ENCODE measurements at places on chromosomes 16 and 17. TPM values are rescaled to one million over a fixed set of nuclear protein-coding genes. Genes with fewer than 3 reads are reported as not detected.

Gene PRAC2
- not detected for total RNA-seq

Gene NOXO1
- 0.23 TPM for total RNA-seq

Gene CLEC18A
- total RNA-seq, result 0.28 TPM

DNA sequence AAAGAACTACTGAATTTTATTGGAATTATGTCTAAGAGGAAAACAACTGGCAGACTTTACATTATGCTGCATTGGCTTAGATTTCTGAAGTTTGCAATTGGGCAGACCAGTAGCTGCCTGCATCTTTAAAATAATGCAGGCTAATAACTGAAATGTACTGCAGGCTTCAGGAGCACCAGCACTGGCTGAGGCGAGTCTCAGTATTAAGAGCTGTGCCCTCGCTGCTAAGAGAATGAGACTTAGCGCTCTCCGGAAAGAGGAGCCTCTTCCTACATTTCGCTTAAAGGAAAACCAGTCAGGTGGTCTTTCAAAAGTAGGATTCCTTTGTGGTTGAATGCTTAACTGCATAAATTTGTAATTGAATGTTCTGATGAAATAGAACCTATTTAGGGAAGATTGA, 885 bp downstream of the CNTNAP4 start:
- peaks cover under 1% of the 10 kb centered on the region for H3K27me3 ChIP-seq
- H3K4me3 ChIP-seq, result no peak overlapping the region
- H3K4me1 ChIP-seq, result no peaks in the 10 kb centered on the region
- no peak overlapping the region for H3K27ac ChIP-seq
- DNase-seq, result no peak
- peaks cover 5% of the 10 kb centered on the region for H3K36me3 ChIP-seq

- H3K4me3 ChIP-seq, result no peak overlapping the region
- no peaks in the 10 kb centered on the region for H3K27me3 ChIP-seq
- DNase-seq, result no peak
- no peak overlapping the region for H3K27ac ChIP-seq
- H3K4me1 ChIP-seq, result peaks cover 5% of the 10 kb centered on the region
- no peaks in the 10 kb centered on the region for H3K36me3 ChIP-seq
Measured at GRCh38 chr17:17933775-17934174, 38.4 kb downstream of the TOM1L2 start.

GRCh38 chr16:55872130-55872529, 3.0 kb downstream of the CES5A start:
- no peak for DNase-seq
- no peaks in the 10 kb centered on the region for H3K4me1 ChIP-seq

DNA sequence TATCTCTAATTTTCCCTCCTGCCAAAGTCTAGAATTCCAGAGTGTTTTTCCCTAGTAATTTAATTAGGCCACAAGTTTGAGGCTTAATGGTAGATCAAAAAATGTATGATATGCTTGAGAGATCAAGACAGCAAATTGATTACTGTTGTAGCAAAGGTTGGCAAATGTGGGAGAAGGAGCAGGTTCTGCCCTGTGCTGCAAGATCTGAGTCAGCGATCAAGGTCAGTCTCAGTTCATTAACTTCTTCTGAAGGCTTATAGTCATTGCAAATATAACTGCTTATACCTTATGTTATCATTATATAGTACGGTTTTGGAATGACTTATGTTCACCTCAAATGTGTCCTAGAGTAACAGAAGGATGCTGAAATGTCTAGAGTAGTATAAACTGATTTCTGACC, 231.1 kb upstream of the TBX2 start:
- peaks cover 4% of the 10 kb centered on the region for H3K4me1 ChIP-seq
- H3K4me3 ChIP-seq, result no peak overlapping the region
- H3K27ac ChIP-seq, result no peak overlapping the region
- H3K27me3 ChIP-seq, result peaks cover 4% of the 10 kb centered on the region
- no peak for DNase-seq
- peaks cover 14% of the 10 kb centered on the region for H3K36me3 ChIP-seq

- no peak overlapping the region for H3K27ac ChIP-seq
- H3K27me3 ChIP-seq, result peaks cover 9% of the 10 kb centered on the region
- peaks cover 3% of the 10 kb centered on the region for H3K36me3 ChIP-seq
- no peak for DNase-seq
Measured at GRCh38 chr16:4604401-4604800, 10.3 kb downstream of the UBALD1 start.

DNA sequence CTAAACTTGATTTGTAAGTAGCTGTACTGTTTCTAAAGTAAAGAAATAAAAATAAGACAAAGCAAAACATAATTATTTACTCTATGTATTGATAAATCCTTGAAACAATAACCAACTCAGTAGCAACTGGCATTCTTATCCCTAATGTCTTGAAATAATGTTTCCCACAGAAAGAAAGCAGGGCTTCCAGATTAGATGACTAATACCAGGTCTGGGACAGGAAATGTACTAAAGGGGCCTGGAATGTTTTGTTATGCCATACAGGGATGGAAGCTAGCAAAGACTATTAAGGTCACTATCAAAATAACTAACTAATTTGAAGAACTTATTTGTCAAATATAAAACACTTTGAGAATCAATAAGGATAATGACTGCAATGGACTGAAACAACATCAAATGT, 82.1 kb downstream of the CFDP1 start:
- H3K27ac ChIP-seq, result peak overlapping the region; percentile 87
- no peak overlapping the region for H3K4me3 ChIP-seq
- peaks cover 4% of the 10 kb centered on the region for H3K4me1 ChIP-seq
- H3K36me3 ChIP-seq, result peaks cover 7% of the 10 kb centered on the region
- DNase-seq, result no peak

DNA sequence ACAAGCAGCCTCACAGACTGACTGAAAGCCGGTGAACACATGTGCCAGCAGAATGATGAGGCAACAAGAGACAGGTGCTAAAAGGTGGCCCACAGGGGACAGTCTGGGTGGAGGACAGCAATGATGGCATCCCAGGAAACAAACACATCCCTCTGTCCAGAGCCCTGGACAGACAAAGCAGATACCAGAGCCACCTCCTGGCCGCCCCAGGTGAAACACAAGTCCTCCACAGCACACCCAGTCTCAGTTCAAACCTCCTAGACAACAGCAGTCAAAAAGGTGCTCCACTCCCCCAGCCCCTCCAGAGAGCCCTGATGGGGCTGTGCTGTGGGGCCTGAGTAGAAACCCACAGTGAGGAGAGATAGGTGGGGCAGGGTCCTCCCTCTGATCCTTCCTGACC, 20.3 kb upstream of the CDH5 start:
- H3K4me1 ChIP-seq, result peaks cover 15% of the 10 kb centered on the region
- H3K27ac ChIP-seq, result no peak overlapping the region
- peaks cover 15% of the 10 kb centered on the region for H3K36me3 ChIP-seq
- DNase-seq, result no peak
- peaks cover 7% of the 10 kb centered on the region for H3K27me3 ChIP-seq

- H3K27ac ChIP-seq, result no peak overlapping the region
- peak overlapping the region; percentile 78 for H3K4me3 ChIP-seq
- H3K36me3 ChIP-seq, result peaks cover 32% of the 10 kb centered on the region
- no peak for DNase-seq
- peaks cover 15% of the 10 kb centered on the region for H3K27me3 ChIP-seq
Measured at GRCh38 chr16:88614818-88615580, 23.4 kb upstream of the IL17C start.

DNA sequence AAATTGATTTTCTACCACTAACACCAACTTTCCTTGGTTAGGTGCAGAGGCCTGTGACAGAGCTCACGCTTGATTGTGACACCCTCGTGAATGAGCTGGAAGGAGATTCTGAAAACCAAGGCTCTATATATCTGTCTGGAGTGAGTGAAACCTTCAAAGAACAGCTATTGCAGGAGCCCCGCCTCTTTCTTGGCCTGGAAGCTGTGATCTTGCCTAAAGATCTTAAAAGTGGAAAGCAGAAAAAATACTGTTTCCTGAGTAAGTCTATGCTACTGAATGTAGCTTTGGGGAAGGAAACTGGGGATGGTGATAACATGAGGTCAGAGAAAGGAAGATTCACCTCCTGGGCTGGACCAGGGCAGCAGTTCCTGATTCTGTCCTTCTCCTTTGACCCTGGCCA, 38.3 kb downstream of the REXO5 start:
- H3K36me3 ChIP-seq, result no peaks in the 10 kb centered on the region
- H3K4me1 ChIP-seq, result peaks cover 16% of the 10 kb centered on the region
- no peak for DNase-seq
- H3K4me3 ChIP-seq, result no peak overlapping the region
- H3K27me3 ChIP-seq, result no peaks in the 10 kb centered on the region

- H3K36me3 ChIP-seq, result peaks cover 12% of the 10 kb centered on the region
- DNase-seq, result peak; percentile 70
- H3K27me3 ChIP-seq, result peaks cover 12% of the 10 kb centered on the region
- H3K4me3 ChIP-seq, result peak overlapping the region; percentile 74
Measured at GRCh38 chr16:70428178-70428998, 10.5 kb downstream of the ST3GAL2 start.

DNA sequence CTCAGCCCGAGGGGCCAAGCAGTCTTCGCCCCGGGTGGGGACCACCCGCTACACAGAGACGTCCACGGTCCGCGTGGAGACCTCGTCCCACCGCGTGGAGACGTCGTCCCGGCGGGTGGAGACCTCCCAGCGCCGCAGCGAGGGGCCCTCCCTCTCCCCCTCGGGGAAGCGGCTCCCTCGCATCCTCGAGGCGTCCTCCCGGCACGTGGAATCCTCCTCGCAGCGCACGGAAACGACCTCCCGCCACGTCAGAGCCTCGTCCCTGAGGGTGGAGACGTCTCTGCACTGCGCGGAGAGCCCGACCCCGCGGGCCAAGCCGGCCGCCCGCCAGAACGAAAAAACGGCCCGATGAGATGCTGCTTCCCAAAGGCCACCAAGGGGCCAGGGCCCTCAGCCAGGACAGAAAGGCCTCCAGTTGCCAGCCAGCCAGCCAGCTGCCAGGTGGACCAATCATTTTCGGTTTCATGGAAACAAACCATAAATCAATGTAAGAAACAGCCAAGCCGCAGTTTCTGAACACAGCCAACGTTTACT, 424 bp downstream of the C17orf100 start:
- H3K4me1 ChIP-seq, result peaks cover 23% of the 10 kb centered on the region
- peaks cover 9% of the 10 kb centered on the region for H3K36me3 ChIP-seq
- peaks cover 12% of the 10 kb centered on the region for H3K27me3 ChIP-seq
- no peak for DNase-seq
- peak overlapping the region; percentile 31 for H3K4me3 ChIP-seq

GRCh38 chr17:48213797-48214196, 106.2 kb downstream of the SNX11 start:
- no peak overlapping the region for H3K27ac ChIP-seq
- H3K27me3 ChIP-seq, result no peaks in the 10 kb centered on the region
- peaks cover 23% of the 10 kb centered on the region for H3K4me1 ChIP-seq
- H3K4me3 ChIP-seq, result no peak overlapping the region
- no peaks in the 10 kb centered on the region for H3K36me3 ChIP-seq
- no peak for DNase-seq

- no peak overlapping the region for H3K27ac ChIP-seq
- peaks cover 4% of the 10 kb centered on the region for H3K27me3 ChIP-seq
- H3K36me3 ChIP-seq, result peaks cover 20% of the 10 kb centered on the region
- peaks cover 19% of the 10 kb centered on the region for H3K4me1 ChIP-seq
Measured at GRCh38 chr17:7416323-7416722, 3.8 kb upstream of the SPEM1 start.

- no peak overlapping the region for H3K27ac ChIP-seq
- no peaks in the 10 kb centered on the region for H3K27me3 ChIP-seq
- no peak for DNase-seq
- no peaks in the 10 kb centered on the region for H3K36me3 ChIP-seq
- no peak overlapping the region for H3K4me3 ChIP-seq
Measured at GRCh38 chr17:14739656-14740431, 439.0 kb downstream of the HS3ST3B1 start.

GRCh38 chr16:69325784-69326171, 4.6 kb downstream of the PDF start:
- H3K27ac ChIP-seq, result no peak overlapping the region
- no peak overlapping the region for H3K4me3 ChIP-seq
- peaks cover 42% of the 10 kb centered on the region for H3K36me3 ChIP-seq
- peaks cover 14% of the 10 kb centered on the region for H3K4me1 ChIP-seq
- H3K27me3 ChIP-seq, result peaks cover 12% of the 10 kb centered on the region

DNA sequence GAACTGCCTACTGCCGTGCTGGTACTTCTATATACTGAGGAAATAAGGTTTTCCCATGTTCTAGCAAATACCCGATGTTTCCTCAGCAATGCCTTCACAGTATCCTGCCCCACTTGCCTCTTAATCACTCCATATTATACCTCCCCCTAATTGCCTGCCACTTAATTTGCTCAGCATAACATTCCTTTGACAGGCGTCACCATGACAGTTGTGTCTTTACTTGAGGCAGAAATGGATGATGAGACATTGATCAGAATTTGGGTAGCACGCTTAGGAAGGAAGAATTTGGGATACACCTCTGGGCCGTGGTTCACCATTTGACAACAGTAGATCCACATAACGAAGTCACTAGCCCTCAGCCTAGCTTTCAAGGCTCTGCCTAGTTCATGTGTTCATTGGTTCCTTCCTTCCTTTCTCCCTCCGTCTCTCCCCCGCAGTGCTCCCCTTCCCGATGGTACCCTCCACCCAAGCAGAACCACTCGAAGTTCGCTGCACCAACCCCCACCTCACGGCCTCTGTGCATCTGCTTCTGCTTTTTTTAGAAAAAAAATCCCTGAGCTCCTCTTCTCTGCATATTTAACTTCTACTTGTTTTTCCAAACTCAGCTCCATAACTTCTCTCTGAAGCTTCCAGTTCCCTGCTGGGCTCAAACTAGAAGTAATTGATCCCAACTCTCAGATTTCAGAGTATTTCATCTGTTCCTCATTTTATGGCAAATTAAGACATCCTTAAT, 19.4 kb downstream of the IQCK start:
- H3K4me3 ChIP-seq, result no peak overlapping the region
- H3K27me3 ChIP-seq, result peaks cover 1% of the 10 kb centered on the region
- no peak overlapping the region for H3K27ac ChIP-seq
- no peak for DNase-seq
- H3K36me3 ChIP-seq, result peaks cover 19% of the 10 kb centered on the region
- peaks cover 15% of the 10 kb centered on the region for H3K4me1 ChIP-seq

GRCh38 chr17:54903375-54903774, 2.7 kb downstream of the TOM1L1 start:
- H3K4me3 ChIP-seq, result no peak overlapping the region
- peaks cover 3% of the 10 kb centered on the region for H3K4me1 ChIP-seq
- H3K27me3 ChIP-seq, result peaks cover 2% of the 10 kb centered on the region
- no peaks in the 10 kb centered on the region for H3K36me3 ChIP-seq

DNA sequence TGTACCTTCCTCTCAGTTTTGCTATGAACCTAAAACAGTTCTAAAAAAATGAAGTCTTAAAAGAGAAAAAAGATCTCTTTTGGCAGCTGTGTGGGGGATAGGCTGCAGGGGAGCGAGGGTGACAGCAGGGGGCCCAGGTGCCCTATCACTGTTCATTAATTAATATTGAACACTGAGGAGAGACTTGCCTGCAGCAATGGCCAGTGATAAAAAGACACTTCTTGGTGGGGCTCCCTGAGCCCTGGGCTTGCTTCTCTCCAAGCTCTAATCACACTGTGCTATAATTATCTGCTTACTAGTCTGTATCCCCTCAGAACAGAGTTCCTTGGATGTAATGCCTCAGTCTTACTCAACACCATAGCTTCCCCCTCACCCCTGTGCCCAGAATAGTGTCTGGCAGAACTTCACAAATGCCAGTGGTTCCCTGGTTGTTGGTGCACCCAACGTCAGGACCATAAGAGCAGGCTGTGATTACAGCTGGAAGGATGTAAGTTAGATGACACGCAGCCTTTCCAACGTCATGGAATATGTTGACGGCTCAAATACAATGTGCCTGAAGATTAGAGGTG, 52.0 kb upstream of the IRX6 start:
- no peaks in the 10 kb centered on the region for H3K4me1 ChIP-seq
- H3K27me3 ChIP-seq, result peaks cover 2% of the 10 kb centered on the region
- no peak overlapping the region for H3K4me3 ChIP-seq
- DNase-seq, result no peak

Data from endothelial cell (in vitro differentiated cells).